ENCODE measurements at places on chromosomes 1 and 21. TPM values are rescaled to one million over a fixed set of nuclear protein-coding genes. Genes with fewer than 3 reads are reported as not detected.

- DNase-seq, result no peak
- no peak overlapping the region for H3K27ac ChIP-seq
- no peak overlapping the region for H3K4me3 ChIP-seq
- no peaks in the 10 kb centered on the region for H3K27me3 ChIP-seq
These were observed 5.1 kb upstream of the HDAC1 start for GRCh38 chr1:32286763-32287162.

DNA sequence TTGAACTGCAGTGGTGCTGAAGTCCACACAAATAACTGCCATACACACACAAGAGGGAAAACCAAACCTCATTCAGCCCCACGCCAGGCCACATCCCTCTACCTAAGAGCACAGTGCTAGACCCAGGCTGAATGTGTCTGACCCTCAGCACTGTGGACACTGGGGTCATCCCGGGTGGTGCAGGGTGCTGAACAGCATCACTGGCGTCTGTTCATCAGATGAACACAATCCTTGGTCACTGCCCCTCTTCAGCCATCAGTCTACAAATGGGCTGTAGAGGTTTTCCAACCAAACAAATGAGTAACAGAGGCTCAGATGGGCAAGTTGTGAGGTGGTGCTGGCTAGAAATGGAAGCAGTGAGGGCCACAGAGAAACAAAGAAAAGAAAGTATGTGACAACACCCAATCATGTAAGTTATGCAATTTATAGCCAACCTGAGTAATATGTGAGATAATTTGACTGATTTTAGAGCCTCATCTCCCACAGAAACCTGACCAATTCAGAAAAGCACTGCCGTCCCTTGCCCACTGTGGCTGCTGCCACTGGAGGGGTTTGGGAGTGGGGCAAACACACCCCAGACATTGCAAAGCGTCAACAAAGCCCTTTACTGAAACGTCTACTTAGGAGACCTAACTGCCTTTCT is 27.9 kb downstream of the GNB1 start:
- H3K4me1 ChIP-seq, result peaks cover 39% of the 10 kb centered on the region
- H3K27ac ChIP-seq, result no peak overlapping the region
- no peak overlapping the region for H3K4me3 ChIP-seq
- DNase-seq, result no peak
- peaks cover 27% of the 10 kb centered on the region for H3K36me3 ChIP-seq

DNA sequence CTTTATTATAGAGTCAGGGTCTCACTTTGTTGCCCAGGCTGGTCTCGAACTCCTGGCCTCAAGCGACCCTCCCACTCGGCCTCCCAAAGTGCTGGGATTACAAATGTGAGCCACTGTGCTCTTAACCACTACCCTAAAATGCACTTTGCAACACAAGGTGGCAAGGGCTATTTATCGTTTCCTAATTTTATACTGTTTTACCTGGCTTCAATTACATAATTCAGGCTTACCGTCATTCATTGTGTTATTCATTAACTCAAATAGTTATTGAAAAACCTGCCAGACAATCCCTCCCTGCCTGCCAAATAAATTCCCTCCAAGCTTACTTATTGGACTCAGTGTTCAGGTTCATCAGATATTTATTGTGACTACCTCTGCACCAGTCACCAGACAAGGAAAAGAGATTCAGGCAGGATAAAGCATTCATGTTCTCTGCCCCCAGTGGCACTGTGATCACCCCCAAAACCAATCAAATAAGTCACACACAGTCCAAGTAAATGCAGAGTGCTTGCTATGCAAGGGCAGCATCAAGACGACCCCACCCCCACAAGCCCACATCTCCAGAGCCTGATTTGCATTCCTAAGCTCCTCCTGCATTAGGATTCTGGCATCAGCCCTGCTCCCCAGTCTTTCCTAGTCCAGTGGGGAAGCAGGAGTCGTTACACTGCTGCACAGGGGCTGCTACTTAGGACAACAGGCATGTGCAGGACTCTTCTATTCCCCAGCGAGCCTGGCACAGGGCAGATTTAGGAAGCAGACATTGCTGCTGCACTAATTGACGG is 8.1 kb downstream of the PAQR7 start:
- H3K4me3 ChIP-seq, result no peak overlapping the region
- H3K27ac ChIP-seq, result no peak overlapping the region
- H3K36me3 ChIP-seq, result no peaks in the 10 kb centered on the region
- no peak for DNase-seq
- no peaks in the 10 kb centered on the region for H3K27me3 ChIP-seq
- H3K4me1 ChIP-seq, result no peaks in the 10 kb centered on the region

DNA sequence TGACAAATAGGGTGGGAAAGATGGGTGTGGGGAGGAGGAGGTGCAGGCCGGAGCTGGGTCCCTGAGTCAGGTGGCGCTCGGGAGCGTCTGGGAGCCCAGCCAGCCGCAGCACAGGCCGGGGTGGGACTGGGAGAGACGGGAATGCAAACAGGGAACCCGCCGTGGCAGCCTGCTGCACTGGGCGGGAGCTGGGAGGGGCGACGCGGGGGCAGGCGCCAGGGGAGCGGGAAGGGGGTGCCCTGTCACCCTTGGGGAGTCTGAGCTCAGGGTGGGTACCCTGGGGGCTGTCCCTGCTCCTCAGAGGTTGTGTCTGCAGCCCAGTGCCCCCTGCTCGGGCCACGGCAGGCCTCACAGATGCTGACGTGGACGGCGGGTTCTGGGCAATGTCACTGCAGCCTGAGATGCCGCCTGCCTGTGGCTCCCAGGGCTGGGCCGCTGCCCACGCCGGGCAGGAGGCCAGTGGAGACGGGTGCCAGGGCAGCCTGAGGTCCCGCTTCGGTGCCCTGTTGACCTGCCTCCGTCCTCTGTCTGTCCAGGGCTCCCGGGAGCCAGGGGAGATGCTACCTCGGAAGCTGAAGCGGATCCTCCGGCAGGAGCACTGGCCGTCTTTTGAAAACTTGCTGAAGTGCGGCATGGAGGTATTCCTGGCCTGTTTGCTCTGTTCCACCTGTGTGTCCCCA is 16.6 kb upstream of the LRRC3 start:
- peaks cover 7% of the 10 kb centered on the region for H3K36me3 ChIP-seq
- no peak overlapping the region for H3K27ac ChIP-seq
- H3K4me3 ChIP-seq, result no peak overlapping the region

DNA sequence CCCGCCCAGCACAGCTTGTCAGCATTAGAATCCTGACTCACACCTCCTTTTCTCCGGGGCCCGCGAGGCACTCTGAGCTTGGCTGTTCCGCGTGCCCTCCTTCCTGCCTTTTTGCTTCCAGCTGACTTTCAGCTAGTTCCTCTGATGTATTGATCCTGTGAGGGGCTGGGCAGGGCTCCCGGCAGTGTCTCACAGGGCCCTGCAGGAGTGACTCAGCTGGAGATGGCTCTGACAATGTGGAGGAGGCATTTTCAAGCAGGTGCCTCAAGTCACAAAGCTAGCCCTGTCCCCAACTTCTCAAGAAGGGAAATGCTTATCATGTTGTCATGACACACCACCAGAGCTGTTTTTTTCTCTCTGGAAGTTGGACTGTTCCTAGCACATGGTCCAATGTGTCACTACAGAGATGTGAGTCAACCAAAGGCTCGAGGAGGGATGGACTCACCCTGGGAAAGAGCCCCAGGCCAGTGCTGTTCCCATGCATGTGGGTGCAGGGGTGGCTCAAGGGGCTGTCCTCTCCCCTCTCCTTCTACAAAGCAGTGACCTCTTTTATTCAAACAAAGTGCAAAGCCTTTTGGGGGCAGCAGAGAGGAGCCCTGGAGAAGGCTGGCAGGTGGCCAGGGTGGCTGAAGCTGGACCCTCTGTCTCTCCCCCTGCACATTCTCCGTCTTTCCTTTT is 30.6 kb downstream of the SYT6 start:
- no peak overlapping the region for H3K27ac ChIP-seq
- H3K36me3 ChIP-seq, result no peaks in the 10 kb centered on the region
- 0 out of 2 replicates have a peak, but pooled peaks cover 5% of the 10 kb centered on the region for H3K27me3 ChIP-seq
- no peak for DNase-seq

DNA sequence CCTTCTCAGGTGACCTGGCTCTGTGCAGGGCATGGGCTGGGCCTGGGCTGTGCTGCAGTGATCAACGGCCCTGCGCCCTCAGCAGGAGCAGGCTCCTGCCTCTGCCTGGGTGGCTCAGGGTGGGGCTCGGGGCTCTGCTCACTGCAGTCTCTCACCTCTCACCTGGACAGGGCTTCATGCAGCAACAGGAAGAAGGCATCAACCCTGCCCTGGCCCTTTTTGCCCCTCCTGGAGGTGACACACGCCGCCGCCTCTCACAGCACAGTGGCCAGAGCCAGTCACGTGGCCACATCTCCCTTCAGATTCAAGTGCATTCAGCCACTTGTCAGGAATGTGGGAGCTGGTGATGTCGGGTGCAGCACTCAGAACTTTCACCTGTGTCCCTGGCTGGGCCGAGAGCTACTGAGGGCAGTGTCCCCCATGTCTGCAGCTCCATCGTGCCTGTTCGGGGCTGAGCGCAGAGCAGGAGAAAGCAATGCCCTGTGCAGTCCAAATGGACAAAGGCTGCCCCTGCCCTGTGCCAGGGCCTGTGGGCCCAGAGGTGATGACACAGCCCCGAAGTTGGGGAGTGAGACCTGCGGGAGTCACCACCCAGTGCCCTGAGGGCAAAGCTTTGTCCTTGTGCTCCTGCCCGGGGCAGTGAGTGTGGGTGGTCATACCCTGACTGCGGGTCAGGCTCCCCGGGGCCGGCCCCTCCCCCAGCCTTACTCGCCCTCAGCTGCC is 314.0 kb downstream of the PTPRU start:
- DNase-seq, result no peak
- H3K4me1 ChIP-seq, result no peaks in the 10 kb centered on the region
- no peaks in the 10 kb centered on the region for H3K36me3 ChIP-seq
- no peaks in the 10 kb centered on the region for H3K27me3 ChIP-seq
- no peak overlapping the region for H3K4me3 ChIP-seq
- no peak overlapping the region for H3K27ac ChIP-seq

DNA sequence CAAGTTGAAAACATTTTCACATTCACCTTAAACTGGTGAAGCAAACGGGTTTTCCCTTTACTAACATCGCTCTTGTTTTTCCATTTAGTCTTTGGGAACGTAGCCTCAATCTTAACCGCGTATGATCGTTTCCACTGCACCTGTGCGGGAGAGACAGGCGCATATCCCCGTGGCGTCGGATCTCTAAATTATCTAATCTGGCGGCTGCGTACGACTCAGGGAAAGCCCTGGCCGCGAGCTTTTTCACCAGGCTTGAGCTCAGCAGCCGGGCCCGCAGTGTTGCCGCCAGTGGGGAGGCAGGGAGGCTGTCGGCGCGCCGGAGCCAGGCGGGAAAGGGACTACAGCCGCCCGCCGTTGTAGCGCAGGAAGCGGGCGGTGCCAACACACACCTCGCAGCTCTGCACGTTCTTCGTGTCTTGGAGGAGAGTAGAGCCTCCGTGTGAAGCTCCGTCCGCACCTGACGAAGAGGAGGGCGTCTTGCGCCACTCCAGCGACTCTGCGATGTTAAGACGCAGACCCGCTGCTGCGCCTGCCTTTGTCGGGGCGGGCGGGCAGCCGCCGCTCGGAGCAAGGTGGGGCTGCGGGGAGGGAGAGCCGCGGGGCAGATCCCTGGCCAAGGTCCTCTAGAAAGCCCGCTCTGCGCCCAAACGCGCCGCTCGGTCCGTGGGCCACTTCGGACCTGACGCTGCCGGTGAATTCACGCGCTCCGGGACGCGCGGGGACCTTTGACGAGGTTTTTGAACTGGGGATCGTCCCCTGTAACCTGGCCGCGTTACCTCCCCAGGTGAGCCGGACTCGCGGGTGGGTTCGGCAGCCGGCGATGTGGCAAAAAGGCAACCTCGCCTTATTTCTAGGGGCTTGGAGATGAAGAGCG is 18.5 kb upstream of the TBX15 start:
- no peak for DNase-seq
- H3K36me3 ChIP-seq, result no peaks in the 10 kb centered on the region
- no peak overlapping the region for H3K4me3 ChIP-seq
- H3K27ac ChIP-seq, result no peak overlapping the region

GRCh38 chr1:23475641-23476040 is 8.3 kb downstream of the ASAP3 start:
- no peaks in the 10 kb centered on the region for H3K36me3 ChIP-seq
- DNase-seq, result no peak
- H3K27ac ChIP-seq, result no peak overlapping the region
- H3K4me3 ChIP-seq, result no peak overlapping the region
- peaks cover 5% of the 10 kb centered on the region for H3K4me1 ChIP-seq

DNA sequence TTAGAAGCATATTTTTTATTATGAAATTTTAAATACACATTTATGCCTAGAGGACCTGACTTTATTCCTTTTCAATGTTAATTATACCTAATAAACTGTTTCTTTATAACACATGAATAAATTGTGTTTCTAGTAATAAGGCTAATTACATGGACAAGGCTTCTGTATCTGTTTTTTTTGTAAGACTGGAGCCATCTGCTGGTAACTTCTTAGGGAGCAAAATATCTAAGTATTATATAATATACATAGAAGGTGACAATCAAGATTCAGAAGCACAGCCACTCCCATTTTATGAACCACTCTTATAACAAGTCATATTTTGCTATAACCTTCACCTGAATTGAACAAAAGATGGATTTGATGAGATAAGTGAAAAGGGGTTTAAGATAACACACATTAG is 84.2 kb downstream of the LBR start:
- no peaks in the 10 kb centered on the region for H3K36me3 ChIP-seq
- H3K27me3 ChIP-seq, result no peaks in the 10 kb centered on the region
- H3K4me3 ChIP-seq, result no peak overlapping the region
- DNase-seq, result no peak

GRCh38 chr1:56378341-56379070 is 200.9 kb downstream of the PLPP3 start:
- H3K27me3 ChIP-seq, result no peaks in the 10 kb centered on the region
- no peak for DNase-seq
- H3K27ac ChIP-seq, result no peak overlapping the region
- no peaks in the 10 kb centered on the region for H3K36me3 ChIP-seq
- H3K4me1 ChIP-seq, result peaks cover 26% of the 10 kb centered on the region
- no peak overlapping the region for H3K4me3 ChIP-seq

Gene PRAMEF25
- total RNA-seq, result not detected

Gene HUNK
- 13.6 TPM for total RNA-seq

DNA sequence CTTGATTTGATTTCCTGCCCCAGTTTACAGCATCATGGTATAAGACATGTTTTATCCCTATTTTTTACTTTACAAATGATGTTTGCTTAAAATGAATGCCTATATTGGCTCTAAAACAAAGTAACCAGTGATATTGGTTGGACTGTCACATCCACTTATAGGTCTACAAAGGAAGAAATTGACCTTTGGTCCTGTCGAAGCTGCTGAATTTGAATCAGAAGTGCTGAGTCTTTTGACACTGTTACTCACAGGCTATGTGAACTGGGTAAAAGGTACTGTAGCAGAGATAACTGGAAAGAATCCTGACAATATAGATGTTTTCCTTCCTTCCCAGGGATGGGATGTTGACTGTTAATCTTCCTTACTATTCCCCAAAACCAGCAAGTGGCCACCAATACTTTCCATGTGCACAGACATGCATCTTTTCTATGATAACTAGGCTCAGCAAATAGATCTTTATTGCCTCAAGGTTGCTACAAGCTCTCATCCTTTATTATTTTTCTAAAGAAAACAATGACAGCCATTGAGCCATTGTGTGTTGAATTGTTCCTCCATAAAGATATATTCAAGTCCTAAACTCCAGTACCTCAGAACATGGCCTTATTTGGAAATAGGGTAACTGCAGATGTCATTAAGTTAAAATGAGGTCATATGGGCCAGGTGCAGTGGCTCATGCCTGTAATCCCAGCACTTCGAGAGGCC is 175.9 kb upstream of the NR5A2 start:
- H3K27me3 ChIP-seq, result no peaks in the 10 kb centered on the region
- peaks cover 21% of the 10 kb centered on the region for H3K4me1 ChIP-seq
- no peaks in the 10 kb centered on the region for H3K36me3 ChIP-seq

Data from SJSA1 (cell line).